ENCODE measurements at places on chromosomes 7 and 10.

GRCh38 chr7:121000081-121000983 lies 11.8 kb downstream of the CPED1 start:
- DNase-seq, result no peak

DNA sequence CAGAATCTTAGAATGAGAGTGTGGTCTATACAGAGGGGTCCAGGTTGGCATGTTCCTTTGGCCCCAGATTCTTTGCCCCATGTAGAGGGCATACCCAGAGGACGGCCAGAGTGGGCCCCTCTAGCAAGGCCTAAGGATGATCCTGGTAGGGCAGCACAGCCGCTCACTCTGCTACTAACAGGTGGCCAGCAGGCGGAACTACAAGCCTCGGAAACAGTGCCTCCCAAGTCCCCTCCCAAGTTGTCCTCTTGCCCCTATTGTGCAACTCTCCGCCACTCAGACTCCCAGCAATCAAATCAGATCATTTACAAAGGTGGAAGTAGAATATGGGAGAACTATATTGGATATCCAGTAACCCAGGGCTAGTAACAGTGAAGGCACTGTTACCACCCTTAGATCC lies 107.4 kb downstream of the STRA8 start:
- no peak for DNase-seq

GRCh38 chr7:148058092-148058491 lies 532.5 kb upstream of the C7orf33 start:
- DNase-seq, result no peak

DNA sequence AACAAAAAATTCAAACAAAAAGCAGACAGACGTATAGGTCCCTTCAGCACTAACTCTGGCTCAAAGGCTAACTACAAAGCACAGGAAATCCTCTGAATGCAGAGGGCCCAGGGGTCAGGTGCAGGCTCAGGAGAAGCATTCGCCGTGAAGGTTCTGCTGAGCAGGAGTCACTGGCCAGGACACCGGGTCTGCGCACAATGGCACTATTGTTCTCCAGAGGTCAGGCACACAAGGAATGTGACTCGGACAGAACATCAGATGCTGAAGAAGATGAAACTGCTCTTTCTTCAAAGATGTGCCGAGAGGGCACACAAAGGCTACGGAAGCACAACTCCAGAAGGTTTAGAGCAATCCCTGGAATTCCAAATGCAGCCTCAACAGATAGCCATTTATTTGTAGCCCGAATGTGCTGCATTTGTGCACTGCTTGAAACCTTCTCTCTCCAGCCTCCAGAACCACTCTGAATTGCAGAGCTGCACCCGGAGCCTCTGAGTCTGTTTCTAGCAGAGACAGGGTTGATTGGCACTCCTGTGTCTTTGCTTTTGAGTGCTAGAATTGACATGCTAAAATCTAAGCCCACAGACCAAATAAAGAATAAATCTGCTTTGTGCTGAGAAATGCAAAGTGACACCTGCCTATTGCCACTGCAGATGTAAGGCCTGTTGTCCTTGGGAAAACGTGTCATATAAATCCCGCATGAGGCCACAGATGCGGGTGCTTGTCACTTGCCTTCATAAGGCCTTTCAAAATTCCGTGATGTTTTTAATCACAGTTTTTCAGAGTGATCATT lies 85.4 kb upstream of the AFAP1L2 start:
- DNase-seq, result peak; percentile 37

DNA sequence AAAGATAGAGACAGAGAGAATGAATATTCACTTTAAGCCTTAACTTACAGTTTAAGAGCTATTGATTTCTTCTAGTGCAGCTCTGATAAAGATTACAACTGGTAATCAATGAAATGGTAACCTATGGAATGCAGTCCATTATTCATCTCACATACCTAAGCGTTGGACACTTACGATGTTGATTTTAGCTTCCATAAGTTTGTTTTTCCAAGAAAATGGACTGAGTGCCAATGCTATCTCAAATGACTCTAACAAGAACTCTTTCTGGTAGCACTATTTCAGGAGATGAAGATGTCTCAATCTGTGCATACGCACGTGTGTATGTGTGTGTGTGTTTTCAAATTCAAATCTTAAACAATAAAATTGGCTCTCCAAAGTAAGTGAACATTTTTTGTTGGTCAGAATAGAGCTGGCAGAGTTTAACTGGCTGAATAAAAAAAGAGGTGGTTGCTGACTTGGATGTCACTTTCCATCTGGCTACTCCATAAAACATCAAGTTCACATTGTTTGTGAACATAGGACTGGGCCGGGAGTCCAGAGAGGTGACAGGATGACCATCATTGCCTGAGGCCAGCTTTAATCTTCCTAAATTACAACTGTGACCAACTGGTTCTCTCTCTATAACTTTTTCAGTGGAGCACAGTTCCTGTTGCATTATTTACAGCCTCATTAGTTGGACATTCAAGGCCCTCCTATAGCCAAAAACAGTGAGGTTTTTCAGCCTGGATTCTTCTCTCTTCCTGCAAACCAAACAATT lies 106.9 kb upstream of the CSTF2T start:
- DNase-seq, result no peak

- no peak for DNase-seq
These were observed 13.1 kb downstream of the WNT16 start for GRCh38 chr7:121341933-121342332.

GRCh38 chr7:52355053-52355452 lies 680.4 kb upstream of the POM121L12 start:
- peak; percentile 57 for DNase-seq

GRCh38 chr7:8536431-8536830 lies 103.0 kb downstream of the NXPH1 start:
- DNase-seq, result no peak

- DNase-seq, result no peak
These were observed 160.4 kb downstream of the MGMT start for GRCh38 chr10:129627442-129627841.

GRCh38 chr10:75531571-75532031 lies 100.2 kb downstream of the LRMDA start:
- DNase-seq, result no peak

DNA sequence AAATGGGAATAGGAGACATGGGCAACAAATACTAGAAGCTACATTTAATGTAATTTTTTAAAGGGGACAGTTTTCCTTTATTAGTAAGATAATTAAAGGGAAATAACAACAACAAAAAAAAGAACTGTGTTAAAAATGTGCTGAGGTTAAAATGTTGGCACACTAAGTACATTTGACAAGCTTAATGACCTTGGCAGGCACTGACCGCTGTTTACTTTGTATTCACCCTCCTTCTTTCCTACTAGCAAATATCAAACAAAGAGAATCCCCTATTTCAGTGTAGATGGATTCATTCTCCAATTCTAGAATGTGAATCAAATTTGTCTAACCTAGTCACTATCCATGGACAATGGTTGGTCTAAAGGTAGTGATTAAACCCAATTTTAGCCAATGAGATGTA lies 77.5 kb upstream of the TOMM7 start:
- DNase-seq, result no peak

DNA sequence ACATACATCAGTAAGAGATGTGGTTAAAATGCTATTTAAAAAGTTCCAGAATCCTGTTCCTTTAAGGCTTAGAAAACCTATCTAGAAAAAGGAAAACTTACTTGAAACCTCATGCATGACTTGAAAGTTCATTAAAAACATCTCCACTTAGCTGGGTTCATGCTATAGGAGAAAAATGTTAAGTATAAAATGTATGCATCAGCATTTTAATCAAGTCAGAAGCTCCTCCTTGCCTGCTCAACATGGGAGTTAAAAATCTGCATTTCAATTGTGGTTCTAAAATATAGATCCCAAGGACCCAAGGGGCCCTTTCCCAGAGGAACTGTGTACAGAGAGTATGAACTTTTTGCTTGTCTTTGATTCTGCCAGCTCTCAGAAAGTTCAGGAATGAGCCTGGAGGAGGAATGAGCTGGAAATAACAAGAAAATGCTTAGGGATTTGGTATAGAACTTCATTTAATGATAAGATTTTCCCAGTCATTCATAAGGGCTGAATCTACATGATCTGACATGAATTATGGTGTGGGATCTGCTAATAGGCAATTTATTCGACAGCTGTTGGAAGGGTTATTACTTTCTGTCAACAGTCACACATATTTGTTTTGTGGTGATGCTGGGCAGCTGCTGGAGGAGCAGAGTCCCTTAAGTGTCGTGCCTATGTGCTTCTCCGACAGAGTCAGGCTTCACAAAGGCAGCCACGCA lies 85.6 kb upstream of the MTPN start:
- DNase-seq, result no peak

GRCh38 chr7:130139193-130139960 lies 65.8 kb downstream of the TMEM209 start:
- DNase-seq, result no peak

- no peak for DNase-seq
These were observed 52.2 kb downstream of the GPAM start for GRCh38 chr10:112131346-112131745.

- DNase-seq, result no peak
These were observed 8.2 kb upstream of the RHBDD2 start for GRCh38 chr7:75870557-75871161.

DNA sequence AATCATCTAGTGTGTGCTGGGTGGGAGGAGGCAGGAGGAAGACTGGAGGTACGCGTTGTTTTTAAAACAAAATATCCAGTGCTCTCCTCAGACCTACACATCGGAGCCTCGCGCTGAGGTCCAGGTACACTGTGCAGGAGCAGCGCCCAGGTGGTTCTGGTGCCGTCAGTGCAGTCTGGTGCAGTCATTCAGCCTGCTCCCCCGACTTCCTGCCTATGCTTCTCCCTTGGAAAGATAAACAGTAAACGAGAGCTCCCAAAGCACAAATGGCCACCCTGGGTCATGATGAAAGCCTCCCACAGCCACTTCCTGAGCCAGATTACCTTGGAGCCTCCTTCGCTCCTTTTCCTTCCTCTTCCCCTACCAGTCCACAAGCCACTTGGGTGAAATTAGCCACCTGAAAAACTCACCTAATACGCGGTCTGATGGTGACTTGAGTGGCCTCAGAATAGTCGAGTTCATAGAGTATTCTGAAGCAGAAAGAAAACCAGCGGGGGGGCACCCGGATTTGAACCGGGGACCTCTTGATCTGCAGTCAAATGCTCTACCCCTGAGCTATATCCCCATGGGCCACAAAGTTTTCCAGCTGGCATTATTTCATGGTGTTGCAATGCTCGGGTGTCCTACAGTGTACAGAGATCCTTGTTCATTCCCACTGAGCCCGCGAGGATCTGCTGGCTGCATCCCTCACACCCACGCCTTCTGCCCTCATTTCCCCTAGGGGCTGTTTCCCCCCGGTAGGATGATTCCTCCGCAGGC lies 82.5 kb downstream of the ZNF467 start:
- peak; percentile 33 for DNase-seq

DNA sequence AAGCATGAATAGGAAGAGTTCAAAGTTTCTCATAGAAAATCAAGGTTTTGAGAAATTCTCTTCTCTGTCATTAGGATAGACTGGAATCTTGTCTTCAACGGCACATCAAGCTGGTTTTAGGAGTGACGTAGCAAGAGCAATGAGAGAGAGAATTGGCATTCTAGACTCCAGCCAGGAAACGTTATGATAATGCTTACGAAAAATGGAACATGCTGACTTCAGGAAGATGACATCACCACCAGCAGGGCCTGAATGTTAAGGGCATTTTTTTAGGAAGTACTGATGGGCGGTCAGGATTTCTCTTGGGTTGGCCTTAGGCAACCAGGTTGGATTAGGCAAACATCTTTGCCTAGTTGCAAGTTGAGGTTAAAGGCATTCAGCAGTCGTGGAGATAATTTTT lies 213.2 kb upstream of the CTBP2 start:
- no peak for DNase-seq

DNA sequence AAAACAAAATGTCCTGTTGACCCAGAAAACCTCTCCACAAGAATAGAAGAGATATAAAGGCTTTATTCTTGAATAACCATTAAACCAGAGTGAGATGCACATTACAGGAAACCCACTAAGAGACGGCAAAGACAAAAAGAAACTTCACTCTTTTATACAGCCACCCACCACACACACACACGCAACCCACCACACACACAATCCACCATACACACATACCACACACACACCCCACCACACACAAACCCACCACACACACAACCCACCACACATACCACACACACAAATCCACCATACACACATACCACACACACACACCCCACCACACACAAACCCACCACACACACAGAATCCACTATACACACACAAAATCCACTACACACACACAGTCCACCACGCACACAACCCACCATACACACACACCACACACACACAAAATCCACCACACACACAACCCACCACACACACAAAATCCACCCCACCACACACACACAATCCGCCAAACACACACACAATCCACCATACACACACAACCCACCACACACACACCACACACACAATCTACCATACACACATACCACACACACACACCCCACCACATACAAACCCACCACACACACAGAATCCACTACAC lies 9.5 kb upstream of the REPIN1 start:
- no peak for DNase-seq

- no peak for DNase-seq
These were observed 8.0 kb downstream of the CYREN start for GRCh38 chr7:135162382-135163001.

- DNase-seq, result no peak
These were observed 5.3 kb downstream of the NRP1 start for GRCh38 chr10:33329178-33329577.

DNA sequence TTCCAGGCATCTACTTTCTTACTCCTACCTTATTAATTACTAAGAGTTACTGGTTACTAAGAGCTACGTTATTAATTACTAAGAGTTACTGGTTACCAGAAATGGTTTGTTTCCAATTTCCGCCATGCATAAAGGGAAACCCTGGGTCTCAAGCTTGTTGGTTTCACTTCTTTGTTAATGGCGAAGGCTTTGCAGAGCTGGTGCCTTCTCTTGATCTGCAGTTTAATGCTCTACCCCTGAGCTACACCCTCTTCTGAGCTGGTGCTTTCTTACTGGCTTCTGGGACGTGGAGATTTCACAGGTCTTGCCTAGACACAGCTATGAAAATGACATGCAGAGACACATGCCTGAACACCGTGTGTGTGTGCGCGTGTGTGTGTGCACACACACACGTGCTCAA lies 560 bp downstream of the CPA4 start:
- DNase-seq, result no peak

DNA sequence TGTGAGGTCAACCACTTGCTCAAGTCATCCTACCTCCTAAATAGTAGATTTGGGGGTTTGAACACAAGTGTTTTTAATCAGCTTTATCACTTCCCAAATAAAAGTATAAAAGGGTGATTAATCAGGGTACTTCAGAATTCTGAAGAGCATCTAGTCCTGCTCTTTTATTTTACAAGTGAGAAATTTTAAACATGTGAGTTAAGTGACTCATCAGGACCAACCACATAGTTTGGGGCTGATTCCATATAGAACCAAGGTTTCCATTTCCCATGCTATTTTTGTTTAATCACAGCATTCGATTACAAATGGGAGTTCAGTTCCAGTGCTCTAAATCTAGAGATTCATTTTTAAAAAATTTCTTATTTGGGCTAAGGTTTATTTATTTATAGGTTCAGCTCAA lies 113.4 kb downstream of the GPR158 start:
- no peak for DNase-seq

- no peak for DNase-seq
These were observed 2.5 kb downstream of the ENTPD1 start for GRCh38 chr10:95758351-95759025.

GRCh38 chr7:30562498-30562897 lies 32.2 kb upstream of the GARS1 start:
- no peak for DNase-seq

- no peak for DNase-seq
These were observed 14.5 kb downstream of the WNT16 start for GRCh38 chr7:121343302-121343701.

- no peak for DNase-seq
These were observed 610.0 kb upstream of the MBL2 start for GRCh38 chr10:53382543-53382942.

- no peak for DNase-seq
These were observed 269.6 kb upstream of the LRGUK start for GRCh38 chr7:133857376-133858119.
